PC-3 (cell line): ENCODE measurements at places on chromosomes 7 and 10. TPM values are rescaled to one million over a fixed set of nuclear protein-coding genes. Genes with fewer than 3 reads are reported as not detected.

- DNase-seq: no peak
These were observed 4.4 kb downstream of the SPRN start for GRCh38 chr10:133420028-133420427.

GRCh38 chr10:3265088-3265487 lies 92.5 kb upstream of the PITRM1 start:
- no peak for DNase-seq

GRCh38 chr7:28116041-28116440 lies 64.6 kb downstream of the JAZF1 start:
- no peak for DNase-seq

DNA sequence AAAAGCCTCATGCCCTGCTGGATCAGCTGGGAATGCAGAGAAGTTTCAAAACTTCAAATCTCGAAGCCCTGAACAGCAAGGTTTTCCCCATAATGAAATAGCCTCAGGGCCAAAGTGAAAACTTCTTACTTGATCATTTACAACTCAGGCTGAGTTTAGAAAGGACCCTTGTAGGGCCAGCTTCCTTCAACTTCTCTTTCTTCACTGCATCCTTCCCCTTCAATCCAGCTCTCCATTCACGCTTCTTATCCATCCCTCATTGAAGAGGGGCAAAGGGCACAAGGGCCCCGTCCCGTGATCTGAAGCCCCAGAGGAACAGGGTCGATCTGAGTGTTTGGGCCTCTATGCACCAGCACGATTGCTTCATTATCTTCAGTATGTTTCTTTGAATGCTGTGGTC lies 392.2 kb upstream of the CELF2 start:
- DNase-seq: no peak

- no peak for DNase-seq
These were observed 99.6 kb upstream of the GLCCI1 start for GRCh38 chr7:7869036-7869435.

DNA sequence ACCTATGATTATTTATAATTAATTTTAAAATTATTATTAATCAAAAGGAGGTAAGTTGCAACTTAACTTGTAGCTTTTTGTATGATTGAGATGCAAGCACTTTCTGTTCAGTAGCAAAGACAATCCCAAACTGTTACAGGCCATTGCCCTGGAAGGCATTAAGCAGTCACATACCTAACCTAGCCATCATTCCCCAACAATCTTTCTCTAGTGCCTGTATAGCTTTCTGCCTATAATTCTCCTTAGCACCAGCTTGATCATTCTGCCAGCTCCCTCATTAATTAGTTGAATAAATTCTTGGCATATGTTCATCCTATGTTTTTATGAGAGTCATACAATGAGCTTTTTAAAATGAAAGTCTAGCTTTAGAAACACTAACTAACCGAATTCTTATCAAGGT lies 178.9 kb upstream of the TMEM106B start:
- no peak for DNase-seq

DNA sequence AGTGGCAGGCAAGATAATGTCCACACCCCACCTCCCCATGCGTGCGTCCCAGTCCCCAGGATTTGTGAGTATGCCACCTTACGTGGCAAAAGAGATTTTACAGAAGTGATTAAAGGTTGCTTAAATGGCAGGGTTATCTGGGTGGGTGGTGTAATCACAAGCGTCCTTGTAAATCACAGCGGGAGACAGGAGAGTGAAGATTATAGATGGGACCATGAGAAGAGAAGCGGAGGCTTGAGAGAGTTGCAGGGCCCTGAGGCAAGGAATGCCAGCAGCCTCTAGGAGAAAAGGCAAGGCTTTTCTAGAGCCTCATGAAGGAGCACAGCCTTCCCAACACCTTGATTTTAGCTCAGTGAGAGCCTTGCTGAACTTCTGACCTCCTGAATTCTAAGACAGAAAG lies 10.2 kb downstream of the ZRANB1 start:
- DNase-seq: no peak

- DNase-seq: no peak
These were observed 196.2 kb downstream of the PTN start for GRCh38 chr7:137147338-137147720.

GRCh38 chr7:131016230-131016629 lies 282.2 kb upstream of the KLF14 start:
- peak; percentile 59 for DNase-seq

Gene TRIM50
- not detected in 2 replicates for total RNA-seq

Gene MKRN1
- total RNA-seq: 71.9 and 78.5 TPM in 2 replicates

Gene CHAT
- not detected in 2 replicates for total RNA-seq

Gene HIF1AN
- 4.5 TPM in 2 replicates for total RNA-seq

Gene GDF2
- not detected in 2 replicates for total RNA-seq
